ENCODE measurements at places on chromosomes 6 and 20.

DNA sequence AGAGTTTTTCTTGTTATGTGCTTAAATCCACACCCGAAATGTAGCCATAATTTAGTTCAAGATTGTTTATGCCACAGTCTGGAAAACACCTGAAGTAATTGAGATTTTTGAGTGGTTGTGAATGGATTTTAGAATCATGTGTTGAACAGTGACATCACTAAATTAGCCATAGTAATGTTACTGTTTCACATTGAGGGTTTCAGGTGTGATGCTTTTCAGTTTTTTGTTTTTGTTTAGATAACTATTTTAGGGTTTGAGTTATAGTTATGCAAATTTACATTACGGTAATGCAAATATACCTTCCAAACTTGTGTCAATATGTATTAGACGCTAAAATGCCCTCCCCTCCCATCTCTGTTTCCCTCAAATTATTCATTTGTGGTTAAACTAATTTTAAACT is 22.9 kb downstream of the QKI start:
- ATAC-seq: no peak

DNA sequence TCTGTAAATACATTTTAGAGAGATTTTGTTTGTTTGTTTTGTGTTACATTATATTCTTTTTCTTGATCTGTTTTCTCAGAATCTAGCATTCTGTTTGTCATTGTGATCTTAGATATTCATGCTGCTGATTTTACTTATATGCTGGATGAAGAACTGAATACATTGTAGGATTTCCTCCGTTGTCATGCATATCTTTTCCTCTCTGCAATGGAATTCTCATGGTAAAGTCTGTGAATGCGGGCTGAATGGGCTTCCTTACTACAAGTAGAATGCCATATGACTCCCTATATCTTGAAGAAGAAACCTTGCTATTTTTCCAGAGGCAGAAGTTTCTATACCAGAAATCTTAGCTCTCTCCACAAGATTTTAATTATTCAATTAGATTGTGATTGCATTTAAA is 2.4 kb upstream of the DEFB114 start:
- no peak for ATAC-seq

GRCh38 chr6:140441256-140441655 is 1066.8 kb upstream of the CITED2 start:
- ATAC-seq: peak; percentile 76

- ATAC-seq: no peak
Observed at GRCh38 chr6:37626915-37627314, 70.8 kb downstream of the MDGA1 start.

GRCh38 chr20:52047811-52048764 is 143.5 kb downstream of the ZFP64 start:
- ATAC-seq: peak; percentile 53

- no peak for ATAC-seq
Observed at GRCh38 chr6:139868576-139868975, 494.1 kb upstream of the CITED2 start.

GRCh38 chr6:170155464-170156196 is 135.2 kb downstream of the DLL1 start:
- ATAC-seq: no peak

- ATAC-seq: no peak
Observed at GRCh38 chr6:169073311-169073710, 180.3 kb downstream of the THBS2 start.

DNA sequence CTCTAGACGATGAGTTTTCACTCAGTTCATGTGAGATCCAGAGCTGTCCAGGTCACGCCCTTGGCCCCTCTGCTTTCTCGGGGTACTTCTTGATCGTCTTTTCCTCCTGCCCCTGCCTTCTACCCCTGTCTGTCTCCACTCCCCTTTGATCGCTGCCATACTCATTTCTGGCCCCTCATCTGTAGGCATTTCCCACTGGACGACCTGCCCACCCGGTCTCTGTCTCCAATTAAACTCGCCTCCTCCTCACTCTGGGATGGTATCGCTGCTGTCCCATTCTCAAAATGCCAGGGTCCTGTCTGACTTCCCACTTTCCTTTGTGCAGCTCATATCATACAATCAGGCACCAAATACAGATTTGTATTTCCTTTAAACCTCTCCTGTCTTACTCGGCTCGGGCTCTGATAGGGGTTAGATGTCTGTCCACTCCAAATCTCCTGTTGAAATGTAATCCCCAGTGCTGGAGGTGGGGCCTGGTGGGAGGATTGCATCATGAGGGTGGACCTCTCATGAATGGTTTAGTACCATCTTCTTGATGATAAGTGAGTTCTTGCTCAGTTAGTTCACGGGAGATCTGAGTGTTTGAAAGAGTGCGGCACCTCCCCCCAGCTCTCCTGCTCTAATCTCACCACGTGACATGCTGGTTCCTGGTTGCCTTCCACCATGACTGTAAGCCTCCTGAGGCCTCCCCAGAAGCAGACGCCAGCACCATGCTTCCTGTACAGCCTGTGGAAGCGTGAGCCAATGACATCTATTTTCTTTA is 3.5 kb upstream of the SYNJ2 start:
- ATAC-seq: no peak

DNA sequence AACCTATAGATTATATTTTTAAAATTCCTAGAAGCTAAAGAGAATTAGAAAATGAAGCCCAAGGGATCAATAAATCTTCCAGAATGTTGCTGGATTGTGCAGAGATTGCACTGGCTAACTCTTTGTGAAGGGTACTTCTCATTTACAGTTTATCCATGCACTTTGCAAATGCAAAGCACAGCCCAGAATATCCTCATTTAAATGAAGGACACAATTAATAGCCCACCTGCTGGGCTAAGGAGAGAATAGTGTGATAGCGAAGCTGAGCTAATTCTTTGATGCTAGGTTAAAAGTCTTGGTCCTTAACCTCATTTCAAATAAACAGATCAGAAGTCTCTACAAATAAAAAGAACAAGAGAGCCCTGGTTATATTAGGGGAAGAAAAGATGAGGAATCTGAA is 72.5 kb downstream of the SMPDL3A start:
- no peak for ATAC-seq

DNA sequence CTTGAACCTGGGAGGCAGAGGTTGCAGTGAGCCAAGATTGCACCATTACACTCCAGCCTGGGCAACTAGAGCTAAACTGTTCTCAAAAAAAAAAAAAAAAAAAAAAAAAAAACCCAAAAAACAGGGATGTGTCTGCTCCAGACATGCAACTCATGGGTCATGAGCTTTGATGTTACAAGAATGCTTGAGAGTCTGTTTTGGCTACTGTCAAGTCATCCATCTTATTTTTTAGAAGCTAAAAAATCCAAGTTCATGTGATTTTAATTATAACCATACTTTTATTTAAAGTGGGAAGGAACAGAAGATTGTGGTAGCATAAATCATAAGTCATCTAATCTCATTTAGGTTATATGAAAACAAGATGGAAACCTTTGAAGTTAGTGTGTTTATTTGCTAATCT is 120.6 kb downstream of the PDE7B start:
- ATAC-seq: no peak

- no peak for ATAC-seq
Observed at GRCh38 chr6:154238831-154239230, 117.8 kb downstream of the IPCEF1 start.

GRCh38 chr6:33824461-33825154 is 20.8 kb upstream of the MLN start:
- ATAC-seq: peak; percentile 21

DNA sequence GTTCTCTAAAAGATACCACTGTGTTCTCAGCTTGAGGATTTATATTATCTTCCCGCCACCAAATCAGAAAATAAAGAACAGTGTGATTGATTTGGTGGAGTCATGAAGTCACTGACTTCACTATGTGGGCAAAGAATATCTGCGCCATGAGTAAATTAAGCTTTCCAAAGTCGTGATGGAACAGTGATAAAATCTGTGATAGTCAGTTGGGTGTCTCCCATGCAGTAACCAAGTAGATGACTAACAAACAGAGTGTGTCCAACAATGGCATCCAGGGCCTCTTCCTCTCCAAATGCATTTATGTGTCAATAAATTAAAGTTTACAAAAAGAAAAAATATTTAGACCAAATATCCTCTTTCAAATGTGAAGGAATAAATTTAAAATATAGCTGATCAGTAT is 87.0 kb upstream of the DST start:
- no peak for ATAC-seq

GRCh38 chr20:57380081-57380750 is 11.0 kb upstream of the RBM38 start:
- no peak for ATAC-seq

GRCh38 chr20:10602221-10602871 is 71.5 kb downstream of the JAG1 start:
- no peak for ATAC-seq

DNA sequence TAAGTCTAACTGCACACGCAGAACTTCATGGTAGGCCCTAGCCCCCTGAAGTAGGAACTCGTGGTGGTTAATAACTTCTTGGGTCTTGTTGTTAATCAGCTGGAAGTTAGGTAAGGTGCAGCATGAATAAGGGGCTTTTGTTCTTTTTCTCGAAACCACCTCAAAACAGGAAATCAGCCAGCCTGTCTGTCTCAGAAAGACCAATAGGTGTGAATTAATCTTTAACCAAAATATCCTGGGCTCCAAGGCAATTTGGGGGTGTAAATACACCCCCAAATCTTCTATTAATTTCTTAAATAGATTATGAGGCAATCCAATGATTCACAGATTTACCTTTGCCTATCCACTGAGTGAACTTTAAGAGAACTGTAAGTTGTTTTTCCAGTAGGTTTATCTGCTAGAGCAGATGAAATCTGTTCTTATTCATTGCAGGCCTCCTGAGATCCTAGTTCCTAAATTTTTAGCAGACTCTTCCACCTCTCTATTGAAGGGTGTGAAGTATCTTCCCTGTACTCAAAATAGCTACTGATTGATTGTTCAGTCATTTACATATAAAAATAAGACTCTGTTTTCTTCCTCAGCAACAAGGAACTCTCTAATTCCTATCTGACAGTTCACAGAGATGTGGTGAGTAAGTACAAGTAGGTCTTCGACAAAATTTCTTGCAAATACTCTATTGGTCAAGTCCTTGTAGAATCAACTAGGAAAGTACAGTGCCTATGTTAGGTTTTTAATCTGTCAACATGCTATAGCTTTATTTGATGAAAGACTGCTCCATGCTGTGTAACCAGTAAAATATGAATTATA is 427.1 kb upstream of the NOX3 start:
- peak; percentile 48 for ATAC-seq

DNA sequence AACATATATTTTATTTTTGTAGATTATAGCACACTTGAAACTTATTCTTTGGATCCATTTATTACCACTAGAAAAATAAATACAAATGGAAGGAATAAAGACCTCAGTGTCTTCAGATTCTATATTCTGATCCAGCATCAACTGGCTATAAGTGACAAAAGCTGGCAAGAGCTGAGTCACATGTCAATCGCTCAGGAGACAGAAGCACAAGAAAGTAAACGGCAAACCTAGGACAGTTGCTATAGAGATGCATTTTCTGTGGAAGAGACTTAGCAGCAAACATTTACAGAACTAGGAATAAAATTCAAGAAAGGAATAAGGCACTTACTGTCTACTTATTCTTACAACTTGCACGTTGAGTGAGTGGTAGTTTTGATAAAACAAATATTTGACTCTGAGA is 230.4 kb downstream of the CLVS2 start:
- no peak for ATAC-seq

DNA sequence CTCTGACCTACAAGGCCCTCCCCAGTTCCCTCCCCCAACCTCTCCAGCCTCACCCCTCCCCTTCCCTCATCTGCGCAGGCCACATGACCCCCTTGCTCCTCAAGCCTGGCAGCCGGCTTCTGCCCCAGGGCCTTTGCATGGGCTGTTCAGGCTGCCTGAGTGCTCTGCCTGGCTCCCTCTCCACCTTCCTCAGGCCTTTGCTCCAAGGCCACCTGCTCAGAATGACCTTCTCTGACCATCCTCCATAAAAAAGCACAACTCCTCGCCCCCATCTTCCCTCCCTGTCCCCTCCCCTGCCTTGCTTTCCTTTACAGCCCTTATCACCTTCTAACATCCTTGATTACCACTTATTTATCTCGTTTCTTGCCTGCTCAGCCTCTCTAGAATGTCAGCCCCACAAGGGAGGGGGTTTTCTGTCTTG is 38.7 kb downstream of the SPDEF start:
- no peak for ATAC-seq

DNA sequence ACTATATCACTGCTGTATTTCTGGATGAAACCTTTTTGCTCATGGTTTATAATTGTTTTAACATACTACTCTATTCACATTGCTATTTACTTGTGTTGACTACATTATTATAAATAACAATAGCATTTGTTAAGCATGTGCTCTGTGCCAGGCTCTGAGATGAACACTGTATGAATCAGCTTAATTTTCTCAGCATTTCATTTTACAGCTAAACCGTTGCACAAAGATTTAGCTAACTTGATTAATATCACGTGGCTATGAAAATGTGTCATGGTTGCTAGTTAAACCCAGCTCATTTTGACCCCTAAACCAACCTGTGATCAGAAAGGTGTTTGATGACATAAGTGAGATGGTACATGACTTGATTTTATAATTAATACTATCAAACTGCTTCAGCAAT is 77.5 kb downstream of the NCOA7 start:
- ATAC-seq: no peak

DNA sequence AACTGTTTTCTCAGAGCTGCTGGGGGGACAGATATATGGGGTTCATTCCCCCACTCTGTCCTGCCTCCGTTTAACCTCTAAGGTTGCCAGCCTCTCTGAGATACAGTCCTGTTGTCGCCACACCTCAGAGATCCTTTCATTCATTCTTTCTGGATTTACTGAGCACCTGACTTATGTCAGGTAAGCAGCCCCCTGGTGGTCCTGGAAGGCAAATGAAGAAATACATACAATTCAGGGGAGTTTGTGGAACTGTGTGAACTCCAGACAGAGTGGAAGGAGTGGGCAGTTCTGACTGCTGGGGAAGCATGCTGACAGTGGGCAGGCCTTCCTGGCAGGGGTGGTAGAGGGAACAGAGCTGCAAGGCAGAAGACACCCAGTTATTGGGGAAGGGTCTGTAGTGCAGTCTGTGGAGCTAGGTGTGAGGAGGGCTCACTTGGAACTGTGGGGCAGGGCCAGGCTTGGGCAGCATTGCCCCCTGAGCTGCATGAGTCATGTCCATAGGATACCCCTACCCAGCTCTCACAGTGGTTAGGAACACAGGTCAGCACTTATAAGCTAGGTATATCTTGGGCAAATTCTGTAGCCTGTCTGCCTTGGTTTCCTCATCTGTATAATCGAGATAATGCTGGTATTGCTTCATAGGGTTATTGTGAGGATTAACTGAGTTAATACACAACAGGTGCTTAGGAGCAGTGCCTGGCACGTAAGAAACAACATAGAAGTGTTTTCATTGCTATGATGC is 12.8 kb upstream of the SGK2 start:
- ATAC-seq: no peak

- ATAC-seq: no peak
Observed at GRCh38 chr6:114833211-114833610, 490.4 kb upstream of the HS3ST5 start.

- ATAC-seq: no peak
Observed at GRCh38 chr6:54103497-54103896, 7.7 kb upstream of the MLIP start.

GRCh38 chr20:58171796-58172425 is 56.5 kb downstream of the ANKRD60 start:
- no peak for ATAC-seq

GRCh38 chr20:53427951-53428350 is 165.7 kb downstream of the ZNF217 start:
- ATAC-seq: no peak

- ATAC-seq: no peak
Observed at GRCh38 chr6:41887331-41887751, 7.8 kb downstream of the USP49 start.

Data from stimulated activated memory B cell treated with anti-CD40 and anti-IgM and Interleukin-4, amounts not matched to agents 10 μg/mL and 1 μg/mL and 100 μg/mL, for 72 hours (primary cell).